Central memory CD8-positive, alpha-beta T cell (primary cell): ENCODE measurements at places on chromosomes 1 and 21.

DNA sequence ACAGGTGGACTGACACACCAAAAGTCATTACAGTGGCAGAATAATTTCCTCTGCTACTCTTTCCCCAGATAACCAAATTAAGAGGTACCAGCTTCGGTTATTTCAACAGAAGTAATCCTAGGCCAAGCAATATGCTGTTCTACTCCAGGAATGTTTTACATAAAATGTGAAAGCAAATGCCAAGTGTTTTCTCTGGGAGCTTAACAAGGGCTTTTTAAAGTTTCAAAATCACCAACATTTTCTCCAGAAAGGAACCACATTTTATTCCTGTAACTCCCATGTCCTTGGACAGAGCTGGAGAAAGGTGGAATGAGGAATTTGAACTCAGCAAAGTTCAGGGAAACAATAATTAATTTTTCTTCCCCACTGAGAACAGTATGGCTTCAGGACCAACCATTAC is 27.2 kb downstream of the CNN3 start:
- DNase-seq, result no peak

GRCh38 chr21:44750675-44751025 is 39.3 kb upstream of the TSPEAR start:
- no peak for DNase-seq

DNA sequence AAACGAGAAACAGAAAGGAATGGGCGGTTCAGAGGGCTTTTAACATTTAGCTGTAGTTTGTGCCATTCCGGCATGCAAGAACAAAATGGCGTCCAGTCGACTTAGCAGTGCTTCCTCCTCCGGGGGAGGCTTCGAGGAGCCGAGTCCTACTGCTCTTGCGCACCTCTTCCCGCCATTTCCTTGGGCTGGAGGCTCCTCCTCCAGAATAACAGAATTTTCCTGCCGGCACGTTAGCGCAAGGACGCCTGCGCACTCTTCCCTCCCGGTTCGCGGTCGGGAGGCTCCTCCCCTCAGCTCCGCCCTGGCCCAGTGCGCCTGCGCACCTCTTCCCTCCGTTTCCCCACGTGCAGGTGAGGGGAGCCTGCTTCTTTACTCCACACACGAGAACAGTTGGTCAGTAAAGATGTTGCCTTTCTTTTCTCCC is 1.0 kb downstream of the DMRTB1 start:
- no peak for DNase-seq

- no peak for DNase-seq
These were observed 1.4 kb downstream of the GPR161 start for GRCh38 chr1:168135116-168135920.

GRCh38 chr1:231107151-231107550 is 54.7 kb upstream of the TRIM67 start:
- DNase-seq, result no peak

- DNase-seq, result no peak
These were observed 21.0 kb downstream of the HSPA13 start for GRCh38 chr21:14361958-14362357.

GRCh38 chr1:115175596-115175995 is 86.3 kb upstream of the TSPAN2 start:
- DNase-seq, result no peak

- no peak for DNase-seq
These were observed 283.8 kb upstream of the DAB1 start for GRCh38 chr1:57707631-57708030.

DNA sequence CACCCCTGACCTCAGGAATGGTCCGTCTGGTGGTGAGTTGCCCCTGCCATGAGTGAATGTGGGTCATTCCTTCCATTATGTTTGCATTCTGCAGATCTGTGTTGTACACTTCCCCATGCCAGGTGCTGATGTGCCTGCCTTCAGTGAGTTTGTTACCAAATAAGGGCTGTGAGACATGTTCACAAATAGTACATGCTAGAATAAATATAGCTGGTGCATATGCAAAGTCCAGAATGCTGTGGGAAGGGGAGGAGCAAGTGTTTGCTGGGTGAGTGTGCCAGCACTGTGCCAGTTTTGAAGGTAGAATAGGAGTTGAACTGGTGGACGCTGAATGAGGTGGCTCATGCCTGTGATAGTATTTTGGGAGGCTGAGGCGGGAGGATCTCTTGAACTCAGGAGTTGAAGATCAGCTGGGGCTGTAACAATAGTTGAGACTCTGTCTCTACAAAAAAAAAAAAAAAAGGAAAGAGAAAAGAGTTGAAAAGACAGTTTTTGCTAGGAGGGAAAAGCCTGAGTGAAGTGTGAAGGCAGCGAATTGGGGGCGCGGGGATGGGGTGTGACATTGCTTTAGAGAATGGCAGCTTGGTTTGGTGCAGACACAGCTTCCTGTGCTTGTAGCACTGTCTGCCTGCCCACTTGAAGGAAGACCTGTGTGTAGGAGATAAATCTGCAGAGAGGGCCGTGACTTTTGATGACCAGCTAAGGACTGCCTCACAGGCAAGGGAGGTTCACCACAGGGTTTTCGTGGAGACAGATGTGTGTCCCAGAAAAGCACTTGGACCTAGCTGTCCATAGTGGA is 61.1 kb downstream of the LGR6 start:
- DNase-seq, result no peak

DNA sequence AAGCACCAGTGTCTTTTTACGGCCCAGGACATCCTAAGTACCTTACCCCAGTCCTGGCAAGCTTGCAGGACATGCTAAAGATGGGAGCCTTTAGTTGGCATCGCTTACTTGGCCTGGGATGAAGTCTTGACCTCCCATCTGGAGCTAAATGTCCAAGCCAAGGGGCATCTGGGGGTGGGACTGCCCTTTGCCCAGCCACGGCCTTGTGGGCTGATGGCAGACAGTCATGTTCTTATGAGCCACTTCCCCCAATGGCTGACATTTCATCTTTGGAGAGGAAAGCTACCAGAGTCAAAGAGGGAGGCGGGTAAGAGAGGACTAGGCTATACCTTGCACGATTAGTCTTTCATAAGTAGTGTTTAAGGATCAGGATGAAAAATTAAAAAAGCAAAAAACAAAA is 32.2 kb downstream of the OPTC start:
- DNase-seq, result no peak

DNA sequence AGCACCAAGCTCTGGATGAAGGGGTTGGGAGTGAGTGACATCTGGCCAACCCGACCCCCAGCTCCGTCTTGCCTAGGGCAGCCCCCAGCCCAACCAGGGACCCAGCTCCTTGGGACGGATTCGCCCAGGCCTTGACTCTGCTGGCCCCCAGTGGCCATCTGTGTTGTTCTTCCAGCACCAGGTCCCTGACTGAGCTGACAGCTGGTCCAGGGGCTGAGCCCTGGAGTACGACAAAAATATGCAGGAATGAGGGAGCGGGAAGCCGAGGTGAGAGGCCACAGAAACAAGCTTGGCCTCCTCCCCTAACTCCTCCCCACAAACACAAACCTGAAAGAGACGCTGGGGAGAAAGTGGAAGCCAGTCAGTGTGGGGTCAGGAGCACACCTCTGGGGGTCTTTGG is 55.0 kb upstream of the PAX7 start:
- DNase-seq, result no peak

- DNase-seq, result no peak
These were observed 25.8 kb upstream of the KCNE1 start for GRCh38 chr21:34537838-34538237.

GRCh38 chr1:23527366-23527765 is 3.7 kb downstream of the E2F2 start:
- DNase-seq, result no peak

DNA sequence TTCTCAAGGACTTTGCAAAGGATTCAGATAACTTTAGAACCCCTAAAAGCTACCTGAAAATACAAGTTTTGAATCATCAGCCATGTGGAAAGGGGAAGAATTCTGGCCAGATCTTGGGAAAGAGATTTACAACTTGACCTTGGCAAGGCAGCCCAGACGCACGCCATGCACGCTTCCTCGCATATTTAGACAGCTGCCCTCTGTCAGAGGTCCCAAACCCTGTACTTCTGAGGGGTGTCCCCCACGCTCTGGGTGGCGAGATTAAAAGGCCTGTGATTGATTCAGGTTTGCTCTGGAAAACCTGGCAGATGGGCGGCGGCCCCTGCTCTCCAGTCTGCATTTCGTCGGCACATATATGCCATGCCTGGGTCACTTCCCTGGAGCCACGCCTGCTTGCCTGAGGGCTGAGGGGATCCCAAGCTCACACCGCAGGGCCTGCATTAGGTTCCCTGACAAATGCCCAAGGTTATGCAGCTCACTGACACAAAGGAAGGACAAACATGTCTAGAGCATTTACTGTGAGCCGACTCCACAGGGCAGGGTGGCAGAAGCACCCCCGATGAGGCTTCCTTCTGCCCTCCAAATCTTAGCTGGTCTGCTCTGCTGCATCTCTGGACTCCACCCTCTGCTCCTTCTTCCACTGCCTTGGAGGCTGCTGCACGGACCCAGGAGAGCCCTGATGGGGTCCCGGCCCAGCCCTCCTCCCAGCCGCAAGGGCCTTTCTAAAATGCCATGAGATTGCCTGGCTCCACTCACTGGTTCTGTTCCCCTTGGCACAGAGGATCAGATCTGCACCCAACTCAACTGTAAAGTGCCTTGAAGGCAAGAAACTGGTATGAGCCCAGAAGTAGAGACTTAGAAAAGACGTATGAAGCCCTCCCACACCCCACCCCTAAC is 103.9 kb downstream of the BCAR3 start:
- no peak for DNase-seq

DNA sequence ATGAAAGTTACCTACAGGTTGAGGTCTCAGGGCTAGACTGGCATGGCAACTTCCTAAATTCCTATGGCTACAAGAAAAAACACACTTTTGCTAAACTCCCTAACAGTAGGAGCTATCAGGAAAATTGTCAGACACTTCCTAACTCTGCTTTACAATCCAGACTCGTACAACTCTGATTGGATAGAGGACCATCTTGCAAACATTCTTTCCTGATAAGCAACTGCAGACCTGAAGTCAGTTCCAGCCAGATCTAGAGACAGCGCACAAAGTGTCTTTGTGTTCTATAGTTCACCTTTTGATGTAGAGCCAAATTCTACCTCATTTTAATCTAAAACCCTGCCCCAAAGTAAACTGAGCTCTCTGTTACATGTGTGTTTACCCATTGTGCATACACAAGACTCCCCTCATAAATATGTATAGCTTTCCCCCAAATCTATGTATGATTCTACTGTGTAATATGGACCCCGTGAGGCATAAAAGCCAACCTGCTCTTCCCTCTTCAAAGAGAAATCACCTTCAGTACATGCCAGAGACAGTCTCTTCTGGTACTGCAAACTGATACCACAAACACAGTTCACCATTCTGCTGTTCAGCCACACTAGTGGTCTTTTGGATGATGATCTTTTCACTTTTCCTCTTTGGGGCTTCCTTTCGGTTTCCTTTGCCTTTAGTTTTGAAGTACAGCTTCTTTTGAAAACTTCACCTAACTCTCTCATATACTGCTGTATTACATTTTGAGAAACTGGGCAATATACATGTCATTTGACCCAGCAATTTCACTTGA is 21.7 kb downstream of the ZP4 start:
- no peak for DNase-seq
